ENCODE measurements at places on chromosomes 2 and 18.

GRCh38 chr2:84395820-84396219 lies 63.3 kb downstream of the SUCLG1 start:
- no peak for DNase-seq

- DNase-seq: peak; percentile 58
Observed at GRCh38 chr2:172234716-172235691, 132.3 kb upstream of the DLX2 start.

GRCh38 chr2:181142514-181142913 lies 162.1 kb downstream of the UBE2E3 start:
- DNase-seq: no peak

GRCh38 chr18:40235836-40236235 lies 1719.2 kb upstream of the PIK3C3 start:
- DNase-seq: no peak

GRCh38 chr18:1308686-1309085 lies 404.0 kb downstream of the ADCYAP1 start:
- DNase-seq: no peak

GRCh38 chr2:145771525-145771924 lies 1251.6 kb upstream of the ZEB2 start:
- no peak for DNase-seq

DNA sequence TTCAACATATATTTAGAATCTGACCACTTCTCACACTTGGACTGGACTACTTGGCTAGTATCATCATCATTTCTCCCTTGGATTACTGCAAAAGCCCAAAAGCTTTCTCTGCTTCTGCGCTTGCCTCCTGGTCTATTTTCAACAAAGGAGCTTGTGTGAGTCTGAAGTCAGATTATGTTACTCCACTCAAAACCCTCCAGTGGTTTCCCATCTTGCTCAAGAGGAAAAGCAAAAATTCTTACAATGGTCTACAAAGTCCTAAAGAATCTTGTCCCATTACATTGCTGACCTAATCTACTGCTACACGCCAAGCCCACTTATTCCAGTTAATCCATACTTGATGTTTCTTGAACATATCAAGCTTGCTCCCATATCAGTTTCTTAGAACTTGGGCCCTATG lies 9.6 kb downstream of the PREPL start:
- DNase-seq: no peak

Data from stimulated activated naive CD4-positive, alpha-beta T cell (primary cell).